Cardiac atrium fibroblast (primary cell): ENCODE measurements at places on chromosomes 7 and 10. TPM values are rescaled to one million over a fixed set of nuclear protein-coding genes. Genes with fewer than 3 reads are reported as not detected.

Gene PLCE1
- total RNA-seq: 3.2 and 4.3 TPM in 2 replicates

Gene LRRC17
- total RNA-seq: 242 and 367 TPM in 2 replicates

Gene NODAL
- total RNA-seq: not detected in 2 replicates

Gene USP6NL
- total RNA-seq: 11.4 and 13.4 TPM in 2 replicates

Gene CYP3A7
- total RNA-seq: not detected in 2 replicates

Gene FANK1
- 1.3 and 2.5 TPM in 2 replicates for total RNA-seq

Gene NPFFR1
- not detected in 2 replicates for total RNA-seq

Gene CREB3L2
- 14.6 and 31.4 TPM in 2 replicates for total RNA-seq

Gene GPER1
- total RNA-seq: 3.2 and 5.0 TPM in 2 replicates

Gene LLCFC1
- not detected in 2 replicates for total RNA-seq

Gene LSM8
- total RNA-seq: 19.7 and 19.9 TPM in 2 replicates

Gene SFXN4
- 14.6 and 70.4 TPM in 2 replicates for total RNA-seq
